ENCODE measurements at places on chromosomes 13 and 19.

DNA sequence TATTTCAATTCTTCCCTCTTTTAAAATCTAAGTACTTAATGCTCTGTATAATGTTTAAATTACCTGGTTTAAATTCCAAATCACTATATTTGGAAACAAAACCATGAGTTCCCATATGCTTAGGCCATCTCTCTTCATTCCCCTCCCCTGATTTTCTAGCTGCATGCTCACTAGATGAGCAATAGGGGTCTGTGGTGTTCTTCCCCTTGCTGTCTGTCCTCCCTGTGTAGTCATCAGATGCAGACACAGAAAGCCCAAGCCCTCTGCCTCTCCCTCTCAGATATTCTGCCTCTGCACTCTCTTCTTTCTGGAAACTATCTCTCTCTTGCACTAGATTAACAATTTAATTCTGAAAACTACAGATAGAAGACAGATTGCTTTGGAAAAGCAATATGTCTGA is 1730.2 kb downstream of the OLFM4 start:
- DNase-seq, result no peak

DNA sequence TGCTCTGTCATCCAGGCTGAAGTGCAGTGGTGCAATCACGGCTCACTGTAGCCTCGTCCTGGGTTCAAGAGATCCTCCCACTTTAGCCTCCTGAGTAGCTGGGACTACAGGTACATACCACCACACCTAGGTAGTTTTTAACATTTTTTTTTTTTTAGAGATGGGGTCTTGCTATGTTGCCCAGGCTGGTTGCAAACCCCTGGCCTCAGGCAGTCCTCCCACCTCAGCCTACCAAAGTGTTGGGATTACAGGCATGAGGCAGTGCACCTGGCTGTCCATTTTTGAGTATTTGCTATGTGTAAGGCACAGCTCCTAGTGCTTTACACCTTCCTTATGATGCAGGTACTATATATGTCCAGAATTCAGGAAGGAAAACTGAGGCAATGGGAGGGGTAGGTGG is 138.8 kb upstream of the ZNF536 start:
- DNase-seq, result no peak

DNA sequence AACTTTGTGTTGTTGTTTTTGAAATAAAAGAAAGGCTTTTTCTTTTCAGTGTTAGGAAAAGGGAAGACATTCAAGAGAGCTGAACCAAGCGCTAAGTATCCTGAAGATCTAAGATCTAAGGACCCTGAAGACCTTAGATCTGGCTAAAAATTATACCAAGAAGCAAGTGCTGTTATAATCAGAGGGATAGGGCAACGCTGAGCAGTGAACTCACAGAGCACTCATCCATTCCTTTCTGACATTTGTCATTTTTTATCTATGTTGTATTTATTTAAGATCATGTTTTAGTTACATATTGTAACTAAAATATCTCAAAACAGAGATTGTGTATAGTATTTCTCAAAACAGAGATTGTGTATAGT is 60.5 kb upstream of the FAM216B start:
- no peak for DNase-seq

DNA sequence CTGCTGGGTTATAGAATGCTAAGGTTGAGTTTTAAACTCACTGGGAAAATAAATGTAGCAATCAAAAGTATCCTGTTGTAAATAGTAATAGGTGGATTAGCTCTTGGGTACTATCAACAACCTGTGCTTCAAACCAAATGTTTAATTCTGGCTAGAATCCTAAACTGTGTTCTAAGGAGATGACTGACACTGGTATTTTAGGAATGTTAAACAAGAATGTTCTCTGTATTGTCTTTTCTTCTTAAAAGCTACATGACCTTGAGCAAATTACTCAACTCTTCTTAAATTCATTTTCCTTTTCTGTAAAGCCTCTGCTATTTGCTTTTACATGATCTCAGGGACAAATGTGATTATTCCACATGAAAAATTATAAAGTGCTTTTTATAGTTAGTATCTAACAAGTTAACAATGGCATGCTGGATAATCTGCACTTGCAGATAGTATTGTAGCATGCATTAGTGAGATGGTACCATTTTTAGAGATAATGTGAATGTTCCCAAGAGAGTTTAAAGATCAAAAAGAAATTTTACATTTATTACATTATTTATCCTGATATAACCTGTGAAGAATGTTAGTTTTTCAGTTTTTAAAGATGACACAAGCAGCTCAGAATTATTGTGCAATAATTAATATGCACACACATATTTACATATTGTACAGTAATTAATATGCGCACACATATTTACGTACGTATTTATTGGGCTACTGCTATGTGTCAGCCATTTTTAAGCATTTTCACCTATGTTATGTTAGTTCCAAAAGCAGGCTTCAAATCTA is 13.6 kb upstream of the EPSTI1 start:
- no peak for DNase-seq

DNA sequence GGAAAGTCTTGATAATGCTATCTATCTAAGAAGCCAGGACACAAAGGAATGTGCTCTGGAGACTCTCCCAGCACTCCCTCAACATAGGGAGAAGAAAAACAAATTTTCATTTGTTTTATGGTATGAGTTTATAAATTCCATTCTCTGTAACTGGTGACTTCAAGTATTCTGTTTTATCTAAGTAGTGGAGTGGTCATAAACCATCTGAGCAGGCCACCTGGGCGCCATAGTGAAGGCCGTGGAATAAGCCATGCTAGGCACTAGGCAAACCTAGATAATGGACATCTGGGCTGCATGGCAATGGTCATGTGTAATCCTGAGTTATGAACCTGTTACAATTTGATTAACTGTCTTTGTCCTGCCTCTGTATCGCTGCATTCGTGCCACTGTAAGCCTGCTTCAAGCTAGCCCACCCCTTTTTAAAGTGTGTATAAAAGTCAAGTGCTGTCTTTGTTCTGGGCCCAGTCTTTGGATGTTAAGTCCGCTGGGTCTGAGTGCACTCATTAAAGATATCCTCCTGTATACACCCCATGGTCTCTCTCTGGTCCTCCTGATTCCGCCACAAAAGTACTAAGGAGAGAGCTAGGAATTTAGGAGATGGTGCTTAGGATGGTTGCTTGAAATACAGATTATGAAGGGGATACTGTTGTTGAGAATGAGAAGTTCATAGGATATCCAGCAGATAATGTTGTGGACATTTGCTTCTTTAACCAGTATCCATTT is 13.2 kb downstream of the GTF2F2 start:
- DNase-seq, result no peak

GRCh38 chr13:92122186-92122853 is 723.9 kb downstream of the GPC5 start:
- no peak for DNase-seq

GRCh38 chr13:84121456-84121855 is 239.2 kb upstream of the SLITRK1 start:
- DNase-seq, result no peak

DNA sequence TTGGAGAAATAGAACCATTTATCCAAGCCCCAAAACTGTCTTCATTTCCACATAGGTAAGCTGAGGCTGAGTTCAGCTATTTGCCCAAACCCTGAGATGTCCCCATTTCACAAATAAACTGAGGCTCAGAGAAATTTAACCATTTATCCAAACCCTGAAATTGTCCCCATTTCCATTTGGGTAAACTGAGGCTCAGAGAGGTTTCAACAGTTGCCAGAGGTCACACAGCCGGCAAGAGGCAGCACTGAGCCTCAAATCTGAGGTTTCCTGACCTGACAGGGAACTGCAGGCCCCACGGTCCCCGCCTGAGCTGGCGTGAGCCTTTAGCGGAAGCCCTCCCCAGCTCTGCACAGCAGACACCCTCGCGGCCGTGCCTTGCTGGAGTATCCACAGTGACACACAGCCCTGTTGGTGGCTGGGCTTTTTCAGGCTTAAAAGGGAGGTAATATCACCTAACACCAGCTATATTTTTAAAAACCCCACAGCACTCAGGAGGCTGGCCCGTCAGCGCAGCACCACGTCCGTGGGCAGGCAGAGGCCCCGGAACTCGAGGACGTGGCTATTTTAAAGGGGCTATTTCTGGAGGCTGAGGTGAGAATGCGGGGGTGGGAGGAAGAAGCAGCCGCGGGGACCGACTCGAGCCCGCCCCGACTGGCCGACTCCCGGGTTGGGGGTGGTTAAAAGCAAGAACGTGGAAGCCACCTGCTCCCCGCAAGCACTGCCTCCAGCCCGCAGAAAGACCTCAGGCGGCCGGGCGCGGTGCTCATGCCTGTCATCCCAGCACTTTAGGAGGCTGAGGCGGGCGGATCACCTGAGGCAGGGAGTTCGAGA is 18.5 kb downstream of the PTPRS start:
- no peak for DNase-seq

GRCh38 chr19:57362997-57363687 is at the start of the genes TRAPPC2B and ZNF547:
TSS of gene TRAPPC2B (plus strand) at chr19:57363551. CDS start at chr19:57364834, 1,283 bp downstream.
TSS of gene ZNF547 (plus strand) at chr19:57363551. CDS start at chr19:57368556, 5,005 bp downstream.
- DNase-seq, result peak; percentile 95

- no peak for DNase-seq
These were observed 22.6 kb downstream of the PGPEP1 start for GRCh38 chr19:18362934-18363542.

- no peak for DNase-seq
These were observed 499.4 kb upstream of the ARGLU1 start for GRCh38 chr13:107067381-107067780.

GRCh38 chr13:27921421-27921960 is 1.7 kb downstream of the PDX1 start:
- no peak for DNase-seq

DNA sequence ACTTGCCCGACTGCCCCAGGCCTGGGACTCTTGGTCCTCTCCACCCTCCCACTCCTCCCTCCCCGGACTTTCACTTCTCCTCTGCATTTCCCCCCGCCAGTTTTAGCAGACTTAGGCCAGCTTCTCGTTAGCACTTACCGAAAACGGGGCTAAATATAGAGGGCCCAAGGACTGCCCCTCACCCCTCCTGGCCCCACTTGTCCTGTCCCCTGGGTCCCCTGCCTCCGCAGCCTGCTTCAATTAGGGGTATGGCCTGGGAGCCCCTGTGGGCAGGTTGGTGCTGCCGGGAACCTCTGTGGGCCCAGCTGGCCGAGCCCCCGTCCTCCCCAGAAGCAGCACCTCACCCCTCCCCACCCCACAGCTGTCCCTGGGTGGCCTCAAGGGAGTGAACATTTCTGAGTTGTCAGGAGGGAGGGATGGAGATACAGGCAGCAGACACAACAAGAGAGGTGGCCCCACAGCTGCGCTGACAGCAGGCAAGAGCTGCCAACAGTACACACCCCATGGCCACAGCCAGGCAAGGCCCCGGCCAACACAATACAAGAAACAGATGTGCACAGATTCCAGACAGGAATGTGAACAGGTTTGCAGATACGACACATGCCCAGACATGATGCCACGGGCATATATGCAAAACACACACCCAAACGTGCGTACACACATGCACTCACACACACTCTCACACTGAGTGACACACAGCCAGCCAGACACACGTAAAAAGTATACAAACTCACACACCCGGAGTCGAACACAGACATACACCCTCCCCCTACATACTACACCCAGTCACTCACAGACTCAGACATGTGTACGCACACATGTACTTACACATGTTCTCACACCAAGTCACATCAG is 2.6 kb downstream of the POU2F2 start:
- peak; percentile 33 for DNase-seq

- peak; percentile 50 for DNase-seq
These were observed 9.5 kb downstream of the B3GLCT start for GRCh38 chr13:31209172-31209840.

DNA sequence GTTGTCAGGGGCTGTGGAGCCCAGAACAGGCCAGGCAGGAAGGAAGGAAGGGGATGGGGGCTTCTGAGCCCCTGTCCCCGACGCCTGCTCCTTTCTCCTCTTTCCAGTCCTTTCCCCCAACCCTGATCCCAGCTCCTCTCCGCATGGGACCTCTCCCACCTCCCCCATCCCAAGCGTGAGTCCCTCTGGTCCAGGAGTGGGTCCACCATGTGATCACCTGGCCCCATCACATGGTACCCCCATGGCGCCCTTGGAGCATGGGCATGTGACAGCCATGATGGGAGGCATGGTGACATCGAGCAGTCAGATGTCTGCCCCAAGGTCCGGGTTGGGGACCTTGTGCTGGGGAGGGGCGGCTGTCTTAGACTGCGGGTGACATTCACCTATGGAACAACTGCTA is 9.2 kb downstream of the RYR1 start:
- no peak for DNase-seq

GRCh38 chr19:11092181-11092538 is 2.9 kb downstream of the LDLR start:
- peak; percentile 22 for DNase-seq

GRCh38 chr13:46665248-46665632 is 112.3 kb downstream of the LRCH1 start:
- DNase-seq, result no peak

GRCh38 chr13:113874177-113874576 is 10.3 kb upstream of the GAS6 start:
- DNase-seq, result no peak

GRCh38 chr13:112626124-112626523 is 38.2 kb upstream of the TUBGCP3 start:
- no peak for DNase-seq

GRCh38 chr19:54459282-54460229 is 4.0 kb downstream of the LENG9 start:
- DNase-seq, result no peak

GRCh38 chr13:98436233-98436910 is 140.5 kb downstream of the STK24 start:
- DNase-seq, result no peak

DNA sequence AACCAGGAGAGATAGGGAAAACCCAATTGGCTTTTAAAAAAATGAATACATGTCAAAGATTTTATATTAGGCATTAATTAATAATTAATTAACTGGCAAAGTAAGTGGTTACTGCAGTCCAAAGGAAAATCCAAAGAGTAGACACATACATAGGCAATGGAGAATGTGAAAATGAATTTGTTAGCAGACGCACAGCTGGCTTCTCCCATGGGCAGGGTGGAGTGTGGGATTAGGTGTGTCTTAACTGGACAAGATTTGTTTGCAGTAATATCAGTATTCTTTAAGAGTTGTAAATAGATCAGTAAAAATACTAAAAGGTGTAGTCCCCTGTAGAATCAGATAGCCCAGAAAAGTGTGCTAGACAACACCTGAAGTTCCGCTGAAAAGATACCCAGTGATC is 58.7 kb downstream of the DHRS12 start:
- no peak for DNase-seq

DNA sequence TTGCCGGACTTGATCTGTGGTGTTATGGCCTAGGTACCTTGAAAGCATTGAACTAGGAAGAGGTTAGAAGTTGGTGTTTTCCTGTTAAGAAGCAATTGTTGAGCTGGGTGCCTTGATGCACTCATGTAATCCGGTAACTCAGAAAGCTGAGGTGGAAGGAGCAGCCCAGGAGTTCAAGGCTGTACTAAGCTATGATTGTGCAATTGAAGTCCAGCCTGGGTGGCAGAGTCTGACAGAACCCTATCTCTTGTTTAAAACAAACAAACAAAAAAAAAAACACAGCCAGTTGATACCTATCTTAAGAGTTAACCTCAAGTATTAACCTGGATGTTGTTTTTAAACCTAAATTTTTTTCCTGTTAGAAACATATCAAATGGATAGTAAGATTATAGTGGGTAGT is 19.3 kb downstream of the SAFB start:
- DNase-seq, result no peak
